A549 treated with ZK216348 at 1 μM for 4 hours (cell line): ENCODE measurements at places on chromosomes 12 and 14. TPM values are rescaled to one million over a fixed set of nuclear protein-coding genes. Genes with fewer than 3 reads are reported as not detected.

RBP5 gene
- not detected in 5 replicates for total RNA-seq

RASSF8 gene
- 7.2 to 12.6 TPM (median 9.7 TPM) in 5 replicates for total RNA-seq

TEX52 gene
- total RNA-seq = not detected in 5 replicates

TPPP2 gene
- total RNA-seq = not detected in 5 replicates

OVCH1 gene
- total RNA-seq = not detected in 5 replicates

BORCS5 gene
- 10.0 to 11.7 TPM (median 10.4 TPM) in 5 replicates for total RNA-seq

PRPH gene
- total RNA-seq = 0.92 to 2.1 TPM (median 1.6 TPM) in 5 replicates

IRF2BPL gene
- total RNA-seq = 10.6 to 22.4 TPM (median 22.0 TPM) in 5 replicates

HSPB8 gene
- 13.4 to 18.4 TPM (median 14.9 TPM) in 5 replicates for total RNA-seq
